GM10248 (cell line): ENCODE measurements at places on chromosomes 1 and 21.

DNA sequence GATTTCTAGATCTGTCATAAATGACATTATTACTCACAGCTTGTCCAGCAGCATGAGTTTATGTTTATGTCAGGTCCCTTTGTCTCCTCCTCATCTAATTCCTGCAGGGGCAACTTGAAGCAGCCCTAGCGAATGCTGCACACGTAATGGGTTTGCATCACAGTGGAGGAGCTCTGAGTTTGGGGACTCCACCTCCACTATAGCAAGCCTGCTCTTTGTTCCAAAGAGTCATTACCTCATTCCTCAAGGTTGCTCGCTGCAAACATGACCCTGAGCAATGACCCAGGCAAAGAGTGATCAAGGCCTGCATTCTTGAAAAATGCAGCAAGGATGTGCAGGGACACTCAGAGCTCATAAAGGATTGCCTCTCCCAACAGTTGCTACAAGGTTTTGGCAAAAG is 261.9 kb downstream of the HHIPL2 start:
- DNase-seq: no peak

GRCh38 chr1:65421351-65422025 is 1.0 kb downstream of the LEPR start:
- DNase-seq: no peak

DNA sequence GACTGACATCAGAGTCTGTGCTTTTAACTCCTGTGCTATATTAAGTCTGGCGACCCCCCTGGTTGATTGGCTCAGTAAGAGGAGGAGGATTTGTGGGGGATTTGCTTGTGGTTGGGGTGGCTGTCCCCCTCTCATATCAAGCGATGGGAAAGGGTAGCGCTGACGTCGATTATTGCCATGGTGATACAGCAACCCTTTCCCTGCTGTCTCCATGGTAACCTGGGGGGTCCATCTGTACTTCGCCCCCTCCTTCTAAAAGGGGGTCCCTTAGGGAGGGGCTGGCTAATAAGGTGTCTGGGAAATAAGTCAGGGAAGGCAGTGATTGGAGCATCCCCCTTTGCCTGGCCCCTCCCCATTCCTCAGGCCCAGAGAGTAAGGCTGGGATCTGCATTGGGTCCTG is 4.7 kb downstream of the FAM229A start:
- DNase-seq: no peak

DNA sequence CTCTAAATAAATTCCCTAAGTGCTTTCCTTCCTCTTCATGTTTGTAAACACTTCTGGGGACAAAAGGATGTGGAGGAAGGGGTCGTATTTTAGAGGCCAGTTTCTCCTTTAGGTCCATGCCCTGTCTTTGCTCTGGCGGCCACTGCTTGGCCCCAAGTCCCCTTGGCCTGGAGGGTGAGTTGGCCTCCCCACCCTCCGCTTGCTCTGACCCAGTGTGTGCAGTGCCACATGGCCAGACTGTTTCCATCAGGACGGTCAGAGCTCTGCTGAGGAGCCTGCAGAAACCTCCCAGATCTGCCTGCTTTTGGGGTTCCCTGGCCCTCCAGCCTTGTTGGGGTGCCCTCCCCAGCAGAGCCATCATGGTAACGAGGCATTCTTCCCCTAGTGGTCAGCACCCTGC is 127.8 kb downstream of the CAMTA1 start:
- no peak for DNase-seq

DNA sequence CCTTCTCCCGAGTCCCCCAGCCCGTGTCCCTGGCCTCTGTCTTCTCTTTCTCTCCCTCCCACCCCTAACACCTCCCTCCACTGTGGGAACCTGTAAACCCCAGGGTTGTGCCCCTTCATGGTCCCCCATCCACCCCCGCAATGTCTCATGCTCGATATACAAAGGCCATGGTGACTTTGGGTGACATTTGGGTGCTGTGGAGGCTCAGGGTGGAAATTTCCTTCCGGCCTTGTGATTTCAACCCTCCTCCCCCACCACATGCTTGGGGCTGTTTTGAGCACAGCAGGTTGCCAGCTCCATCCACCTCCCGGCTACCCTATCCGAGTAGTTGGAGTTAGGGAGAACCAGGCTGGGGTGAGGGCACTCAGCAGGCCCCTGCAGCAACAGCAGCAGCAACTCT is 25.7 kb upstream of the VPS13D start:
- DNase-seq: peak; percentile 72

DNA sequence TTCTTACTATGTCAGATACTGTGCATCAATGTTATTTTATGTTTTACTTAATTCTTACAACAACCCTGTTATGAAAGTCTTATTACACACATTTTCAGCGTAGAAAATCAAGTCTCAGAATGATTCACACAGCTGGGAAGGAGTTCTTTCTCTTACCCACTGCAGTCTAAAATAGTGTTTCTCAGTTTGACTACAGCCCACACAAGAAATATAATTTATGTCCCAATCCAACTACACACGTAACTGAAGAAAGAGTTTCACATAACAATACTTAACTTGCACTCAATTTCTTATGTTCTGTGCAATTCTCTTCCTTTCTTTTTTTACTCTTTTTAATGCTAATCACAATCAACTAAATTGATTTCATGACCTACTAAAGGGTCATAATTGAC is 252.8 kb upstream of the ADGRL2 start:
- DNase-seq: no peak

- no peak for DNase-seq
Observed at GRCh38 chr1:5507340-5507739, 484.9 kb downstream of the NPHP4 start.
